ENCODE measurements at places on chromosomes 11 and 22.
A peak's percentile ranks its signal among the peaks of the same experiment; 100 is the strongest.

DNA sequence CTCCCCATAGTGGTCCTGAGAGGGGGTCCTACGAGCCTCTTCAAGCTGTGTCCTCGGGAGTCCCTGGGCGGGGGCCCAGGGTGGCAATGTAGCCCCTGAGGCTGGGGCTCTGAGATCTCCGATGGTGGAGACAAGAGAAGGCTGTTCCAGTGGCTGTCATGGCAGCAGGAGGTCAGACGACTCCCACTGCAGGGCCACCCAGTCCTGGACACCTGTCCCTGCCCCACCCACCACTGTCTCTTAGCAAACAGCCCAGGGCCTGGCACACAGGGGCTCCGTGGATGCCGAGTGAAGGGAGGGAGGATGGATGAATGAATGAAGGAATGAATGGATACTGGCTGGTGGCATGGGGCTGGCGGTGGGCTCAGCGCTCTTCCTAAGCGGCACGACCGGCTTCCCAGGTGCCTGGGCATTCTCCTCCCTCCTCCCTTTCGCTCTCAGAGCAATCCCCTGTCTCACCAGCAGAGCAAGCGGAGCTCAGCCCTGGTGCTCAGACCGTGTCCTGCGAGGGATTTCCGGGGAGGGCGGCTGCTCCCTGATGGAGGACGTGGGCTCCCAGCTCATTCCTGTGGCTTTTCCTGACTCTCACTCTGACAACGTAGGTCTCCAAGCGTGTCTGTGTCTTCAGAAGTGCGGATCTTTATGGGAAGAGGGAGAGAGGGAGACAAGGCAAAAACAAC, 1272.6 kb downstream of the BRD1 start:
- no peak for DNase-seq

DNA sequence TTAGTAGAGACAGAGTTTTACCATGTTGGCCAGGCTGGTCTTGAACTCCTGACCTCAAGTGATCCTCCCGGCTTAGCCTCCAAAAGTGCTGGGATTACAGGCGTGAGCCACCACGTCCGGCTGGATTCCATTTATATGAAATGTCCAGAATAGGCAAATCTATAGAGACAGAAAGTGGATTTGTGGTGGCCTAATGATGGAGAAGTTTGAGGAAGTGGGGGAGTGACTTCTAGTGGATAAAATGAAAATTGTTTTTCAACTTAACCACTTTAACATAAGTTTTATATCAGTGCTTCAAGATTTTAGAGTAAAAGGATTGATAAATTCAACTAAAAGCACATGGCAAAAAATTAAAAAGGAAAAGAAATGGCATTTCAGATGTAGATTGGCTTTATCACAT, 66.2 kb downstream of the HIPK3 start:
- no peak for DNase-seq

- DNase-seq: no peak
Measured at GRCh38 chr11:35615921-35616900, 2.0 kb upstream of the FJX1 start.

DNA sequence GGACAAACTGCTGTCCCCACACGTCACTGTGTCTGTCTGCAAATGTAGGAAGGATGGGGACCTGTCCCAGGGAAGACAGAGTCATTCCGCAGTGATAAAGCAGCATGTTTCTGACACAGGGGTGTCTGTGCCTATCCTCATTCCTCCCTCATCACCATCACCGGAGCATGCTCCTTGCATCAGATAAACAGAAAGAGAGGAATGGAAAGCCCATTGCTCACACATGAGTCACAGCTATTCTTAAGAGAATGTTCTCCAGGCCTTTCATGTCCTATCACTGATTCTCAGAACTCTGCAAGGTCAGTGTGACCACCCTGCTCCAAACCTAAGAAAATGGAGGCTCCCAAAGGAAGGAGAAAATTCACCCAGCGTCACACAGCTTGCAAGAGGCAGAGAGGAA, 38.9 kb downstream of the ZNF195 start:
- no peak for DNase-seq

- DNase-seq: no peak
Measured at GRCh38 chr11:73875840-73876239, 806 bp downstream of the COA4 start.

DNA sequence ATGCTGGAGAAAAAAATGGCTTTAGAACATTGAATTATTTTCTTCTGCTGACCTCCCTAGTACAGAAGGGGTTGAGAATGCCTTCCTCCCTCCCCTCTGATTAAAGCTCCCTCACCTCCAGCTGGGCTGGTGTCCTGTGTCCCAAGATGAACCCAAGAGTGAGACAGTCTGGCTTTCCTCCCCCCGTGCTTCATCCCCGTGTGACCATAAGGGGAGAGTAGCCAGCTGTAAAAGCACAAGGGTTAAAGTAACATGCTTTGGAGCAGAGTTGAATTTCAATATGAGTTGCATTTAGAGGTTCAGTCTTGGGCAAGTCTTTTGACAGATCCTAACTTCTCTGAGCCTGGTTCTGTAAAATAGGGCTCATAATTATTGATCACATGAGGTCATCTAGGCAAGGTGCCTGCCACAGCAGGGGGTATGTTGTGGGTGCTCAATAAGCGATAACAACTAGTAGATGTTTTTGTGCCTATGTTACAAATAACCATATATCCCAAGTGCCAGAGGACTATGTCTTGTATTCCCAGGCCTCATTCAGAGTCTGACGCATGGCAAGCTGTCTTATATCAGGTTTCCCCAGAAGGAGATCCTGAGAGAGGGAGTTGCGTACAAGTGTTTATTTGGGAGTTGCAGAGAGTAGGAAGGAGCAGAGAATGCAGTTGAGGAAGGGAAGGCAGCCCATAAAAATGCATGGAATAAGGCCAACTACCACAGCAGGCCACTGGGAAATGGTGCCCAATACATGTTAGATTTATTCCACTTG, 4.1 kb downstream of the PRG2 start:
- DNase-seq: no peak

- DNase-seq: no peak
Measured at GRCh38 chr11:60274416-60274815, 6.0 kb upstream of the MS4A4A start.

GRCh38 chr22:49622241-49623105, 205.2 kb downstream of the BRD1 start:
- no peak for DNase-seq

DNA sequence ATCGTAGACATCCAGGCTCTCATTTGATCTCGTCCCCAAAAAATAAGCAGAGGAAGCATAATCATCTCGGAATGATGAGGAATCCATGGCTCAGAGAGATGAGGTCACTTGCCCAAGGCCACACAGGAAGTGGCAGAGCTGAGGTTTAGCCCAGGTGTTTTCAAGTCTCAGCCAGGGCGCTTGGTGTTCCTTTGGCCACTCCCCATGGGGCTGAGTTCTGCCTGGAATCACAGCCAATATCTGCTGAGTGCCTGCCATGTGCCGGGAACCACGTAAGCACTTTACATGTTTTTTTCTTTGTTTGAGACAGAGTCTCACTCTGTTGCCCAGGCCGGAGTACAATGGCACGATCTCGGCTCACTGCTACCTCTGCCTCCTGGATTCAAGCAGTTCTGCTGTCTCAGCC, 29.5 kb upstream of the MYH9 start:
- no peak for DNase-seq

DNA sequence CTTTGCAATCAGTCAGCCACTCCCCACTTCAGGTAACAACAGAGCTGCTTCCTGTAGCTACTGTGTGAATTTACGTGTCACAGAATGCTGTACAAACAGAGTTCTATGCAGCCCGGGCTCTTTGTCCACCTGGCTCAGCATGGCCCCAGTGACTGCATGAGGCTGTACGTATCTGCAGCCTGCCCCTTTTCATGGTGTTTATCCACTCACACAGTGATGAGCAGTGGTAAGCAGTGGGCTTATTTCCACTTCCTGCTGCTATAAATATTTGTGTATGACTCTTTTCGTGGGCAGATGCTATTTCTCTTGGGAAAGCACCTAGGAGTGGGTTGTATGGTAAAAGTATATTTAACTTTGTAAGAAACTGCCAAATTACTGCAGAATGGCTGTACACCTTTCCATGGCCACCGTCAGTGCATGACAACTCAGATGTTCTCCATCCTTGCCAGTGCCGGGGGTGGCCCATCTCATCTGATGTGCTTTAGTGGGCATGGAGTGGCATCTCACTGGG, 43.3 kb downstream of the MYEOV start:
- DNase-seq: no peak

DNA sequence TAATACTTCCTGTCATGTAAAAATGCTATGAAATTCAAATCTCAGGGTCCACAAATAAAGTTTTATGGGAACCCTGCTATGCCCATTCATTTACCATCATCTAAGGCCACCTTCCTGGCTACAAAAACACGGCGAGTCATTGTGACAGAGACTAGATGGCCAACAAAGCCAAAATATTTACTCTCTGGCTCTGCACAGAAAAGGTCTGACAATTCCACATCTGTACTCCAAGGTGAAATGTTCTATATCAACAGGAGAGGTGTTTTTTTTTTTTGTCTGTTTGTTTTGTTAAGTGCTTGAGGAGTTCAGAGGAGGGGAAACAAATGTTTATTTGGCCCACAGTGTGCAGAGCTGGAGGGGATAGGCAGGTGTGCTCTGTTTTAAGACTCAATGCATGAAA, 18.6 kb upstream of the TMA7B start:
- no peak for DNase-seq

GRCh38 chr22:29780748-29781676, 13.8 kb downstream of the UQCR10 start:
- no peak for DNase-seq

DNA sequence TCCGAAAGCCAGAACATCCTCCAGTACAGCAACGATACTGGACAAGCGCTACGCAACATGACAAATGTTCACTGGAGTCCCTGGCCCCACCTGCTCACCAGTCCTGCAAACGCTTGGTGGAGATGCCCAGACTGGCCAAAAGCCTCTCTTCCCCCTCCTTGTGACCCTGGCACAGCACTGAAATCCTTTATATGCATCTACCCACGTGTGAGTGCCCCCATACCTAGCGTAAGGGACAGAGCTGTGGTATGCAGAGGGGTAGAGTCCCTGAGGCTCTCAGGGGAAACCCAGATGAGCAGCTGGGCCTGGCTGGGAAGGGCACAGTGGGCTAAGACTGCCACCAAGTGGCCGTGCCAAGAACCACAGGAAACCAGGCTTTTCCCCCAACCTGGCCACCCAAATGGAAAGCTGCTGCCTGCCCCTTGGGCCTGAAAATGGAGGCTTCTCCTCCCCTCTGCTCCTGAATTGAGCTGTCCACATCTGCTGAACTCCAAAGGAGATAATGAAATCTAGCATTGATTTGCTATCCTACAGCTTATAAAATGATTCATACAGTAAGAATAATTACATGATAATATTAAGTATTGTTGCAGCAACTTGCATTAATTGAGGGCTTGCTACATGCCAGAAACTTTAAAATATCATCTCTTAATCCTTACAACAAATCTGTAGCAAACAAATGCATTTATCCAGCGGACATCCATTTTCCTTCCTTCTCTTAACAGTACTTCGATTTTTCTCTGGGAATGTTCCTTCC, 24.8 kb upstream of the TTC12 start:
- peak; percentile 58 for DNase-seq

DNA sequence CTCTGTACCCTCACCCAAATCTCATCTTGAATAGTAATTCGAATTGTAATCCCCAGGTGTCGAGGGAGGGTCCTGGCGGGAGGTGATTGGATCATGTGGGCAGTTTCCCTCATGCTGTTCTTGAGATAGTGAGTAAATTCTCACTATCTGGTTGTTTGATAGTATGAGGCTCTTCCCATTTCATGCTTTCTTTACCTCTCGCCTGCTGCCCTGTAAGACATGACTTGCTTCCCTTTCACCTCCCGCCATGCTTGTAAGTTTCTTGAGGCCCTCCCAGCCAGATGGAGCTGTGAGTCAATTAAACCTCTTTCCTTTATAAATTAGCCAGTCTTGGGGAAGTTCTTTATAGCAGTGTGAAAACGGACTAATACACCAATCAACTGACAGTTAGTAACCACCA, 60.1 kb downstream of the FAM76B start:
- DNase-seq: no peak

DNA sequence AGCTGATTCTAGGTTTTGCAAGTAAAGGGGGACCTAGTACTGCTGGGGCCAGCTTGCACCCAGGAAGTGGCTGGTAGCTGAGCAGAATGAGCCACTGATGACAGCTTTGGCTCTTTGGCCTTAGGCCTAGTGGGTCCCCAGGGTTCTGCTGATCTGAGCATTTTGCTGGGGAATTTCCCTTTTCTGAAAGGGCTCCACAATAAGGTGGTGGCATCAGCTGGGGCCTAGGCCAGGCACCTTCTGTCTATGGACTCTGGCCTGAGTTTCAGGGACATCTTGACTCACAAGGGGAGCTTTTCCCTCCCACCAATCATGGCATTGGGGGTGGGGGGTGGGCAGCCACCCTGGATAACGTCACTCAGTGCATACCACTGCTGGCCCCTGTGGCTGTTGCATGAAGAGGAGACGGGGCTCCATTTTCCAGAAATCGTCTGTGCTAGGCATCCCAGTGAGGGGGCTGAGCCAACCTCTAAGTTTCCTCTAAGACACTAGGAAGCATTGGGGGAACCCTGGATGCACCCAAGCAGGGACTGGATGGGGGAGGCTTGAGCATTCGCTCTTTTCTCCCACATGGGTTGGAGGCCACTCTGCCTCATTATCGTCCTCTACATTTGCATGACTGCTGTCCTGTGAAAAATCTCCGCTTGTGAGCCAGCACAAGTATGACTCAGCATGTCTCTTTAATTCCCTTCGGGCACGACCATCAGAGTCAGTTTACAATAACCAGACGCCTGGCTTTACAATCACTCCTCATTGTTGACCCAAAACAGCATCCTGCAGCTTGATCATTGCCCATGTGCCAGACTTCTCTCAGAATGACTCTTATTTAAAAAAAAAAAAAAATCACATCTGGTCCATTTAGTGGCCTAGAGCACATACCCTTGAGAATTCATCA, 145.0 kb upstream of the THY1 start:
- no peak for DNase-seq

- DNase-seq: no peak
Measured at GRCh38 chr11:121645596-121645995, 192.8 kb upstream of the SORL1-AS1 start.

GRCh38 chr11:45807792-45808238, 2.9 kb downstream of the SLC35C1 start:
- DNase-seq: no peak

DNA sequence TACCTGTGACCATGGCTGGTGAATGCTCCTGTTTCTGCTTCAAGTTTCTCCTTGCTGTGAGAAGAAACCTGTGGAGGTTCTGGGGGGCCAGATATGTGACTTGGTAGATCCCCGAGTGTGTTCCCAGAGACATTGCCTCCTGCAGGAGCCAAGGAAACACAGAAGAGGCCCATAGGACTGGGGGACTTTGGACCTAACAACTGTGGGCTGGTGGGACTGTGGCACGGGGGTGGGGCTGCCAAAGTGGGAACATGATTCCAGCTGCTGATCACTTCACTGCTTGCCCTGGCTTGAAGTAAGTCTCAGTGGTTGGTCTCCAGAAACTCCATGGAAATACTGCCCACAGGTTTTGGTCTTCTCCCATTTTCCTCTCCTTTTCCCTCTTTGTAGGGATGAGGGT, 4.1 kb upstream of the NR1H3 start:
- DNase-seq: no peak

DNA sequence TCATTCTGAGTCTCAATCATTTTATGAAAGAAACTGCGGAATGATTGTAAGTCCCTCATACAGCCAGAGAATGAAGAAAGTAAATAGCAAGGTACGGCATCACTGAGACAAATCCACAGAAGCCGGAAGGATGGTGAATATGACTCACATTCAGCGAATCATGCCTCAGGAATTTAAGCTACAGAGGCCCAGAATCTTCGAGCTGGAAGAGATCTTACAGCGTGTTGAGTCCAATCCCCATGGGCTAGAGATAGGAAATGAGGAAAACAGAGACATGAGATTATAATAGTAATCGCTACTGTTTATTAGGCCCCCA, 173.2 kb downstream of the KIF18A start:
- no peak for DNase-seq

- no peak for DNase-seq
Measured at GRCh38 chr11:65776196-65776595, 4.6 kb downstream of the AP5B1 start.

All from activated CD4-positive, alpha-beta T cell treated with anti-CD3 and anti-CD28 coated beads, Interleukin-2, amount 50 U/mL, for 1 hour (primary cell).